Fibroblast of the aortic adventitia (primary cell): ENCODE measurements at places on chromosomes 16 and 17.
A peak's percentile ranks its signal among the peaks of the same experiment; 100 is the strongest.

- DNase-seq, result no peak
Measured at GRCh38 chr16:56604966-56605365, 3.4 kb upstream of the MT2A start.

GRCh38 chr16:87507351-87508069 is 14.7 kb upstream of the ZCCHC14 start:
- DNase-seq, result no peak

DNA sequence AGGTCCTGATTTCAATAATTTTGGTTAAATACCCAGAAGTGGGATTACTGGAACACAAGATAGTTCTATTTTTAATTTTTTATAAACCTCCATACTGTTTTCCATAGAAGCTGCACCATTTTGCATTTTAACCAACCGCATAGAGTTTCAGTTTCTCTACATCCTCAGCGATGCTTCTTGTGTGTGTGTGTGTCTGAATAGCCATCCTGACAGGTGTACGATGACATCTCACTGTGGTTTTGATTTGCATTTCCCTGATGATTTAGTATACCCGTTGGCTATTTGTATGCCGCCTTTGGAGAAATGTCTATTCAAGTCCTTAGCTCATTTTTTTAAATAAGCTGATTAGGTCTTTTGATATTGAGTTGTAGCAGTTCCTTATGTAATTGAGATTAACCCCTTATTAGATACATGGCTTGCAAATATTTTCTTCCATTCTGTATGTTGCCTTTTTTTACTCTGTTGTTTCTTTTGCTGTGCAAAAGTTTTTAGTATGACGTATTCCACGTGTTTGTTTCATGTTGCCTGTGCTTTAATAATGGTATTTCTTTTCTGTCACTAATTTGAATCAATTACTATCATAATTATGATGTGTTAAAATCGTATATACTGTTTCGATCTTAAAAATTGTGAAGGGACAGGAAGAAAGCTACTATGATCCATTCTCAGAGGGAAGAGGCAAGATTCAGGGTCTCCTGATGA is 227.2 kb upstream of the MON1B start:
- DNase-seq, result no peak

DNA sequence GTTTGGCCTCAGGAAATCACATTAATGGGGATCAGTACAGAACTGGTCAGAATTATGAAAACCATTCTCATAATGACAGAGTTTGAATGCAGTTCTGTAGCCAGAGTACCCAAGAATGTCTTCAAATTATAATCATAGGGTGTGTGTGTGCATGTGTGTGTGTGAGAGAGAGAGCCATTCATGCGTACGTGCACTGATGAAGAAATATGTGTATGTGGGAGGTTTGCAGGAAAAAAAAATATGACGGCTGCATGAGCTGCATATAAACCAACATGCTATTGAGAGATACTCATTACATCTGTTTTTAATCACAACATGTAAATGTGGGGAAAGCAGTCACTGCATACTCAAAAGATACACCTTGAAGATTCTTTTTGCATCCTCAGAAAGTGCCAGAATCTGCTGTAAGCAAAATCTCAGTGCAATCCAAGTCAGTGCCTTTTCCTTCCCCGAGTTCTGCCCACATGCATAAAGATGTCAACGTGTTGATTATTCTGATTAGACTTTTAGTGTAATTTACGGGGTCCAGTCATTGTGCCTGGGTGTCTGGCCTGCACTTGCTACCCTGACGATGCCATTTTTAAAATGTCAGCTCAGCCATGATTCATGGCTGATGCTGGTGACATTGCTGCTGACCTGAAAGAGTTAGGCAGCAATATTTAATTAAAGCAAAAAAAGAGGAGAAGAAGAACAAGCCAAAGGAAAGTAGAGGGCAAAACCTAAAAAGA is 378.7 kb upstream of the ZFHX3 start:
- no peak for DNase-seq

- no peak for DNase-seq
Measured at GRCh38 chr16:61540216-61540615, 496.0 kb downstream of the CDH8 start.

GRCh38 chr17:47889734-47890529 is 6.1 kb upstream of the SP2 start:
- DNase-seq, result peak; percentile 84

DNA sequence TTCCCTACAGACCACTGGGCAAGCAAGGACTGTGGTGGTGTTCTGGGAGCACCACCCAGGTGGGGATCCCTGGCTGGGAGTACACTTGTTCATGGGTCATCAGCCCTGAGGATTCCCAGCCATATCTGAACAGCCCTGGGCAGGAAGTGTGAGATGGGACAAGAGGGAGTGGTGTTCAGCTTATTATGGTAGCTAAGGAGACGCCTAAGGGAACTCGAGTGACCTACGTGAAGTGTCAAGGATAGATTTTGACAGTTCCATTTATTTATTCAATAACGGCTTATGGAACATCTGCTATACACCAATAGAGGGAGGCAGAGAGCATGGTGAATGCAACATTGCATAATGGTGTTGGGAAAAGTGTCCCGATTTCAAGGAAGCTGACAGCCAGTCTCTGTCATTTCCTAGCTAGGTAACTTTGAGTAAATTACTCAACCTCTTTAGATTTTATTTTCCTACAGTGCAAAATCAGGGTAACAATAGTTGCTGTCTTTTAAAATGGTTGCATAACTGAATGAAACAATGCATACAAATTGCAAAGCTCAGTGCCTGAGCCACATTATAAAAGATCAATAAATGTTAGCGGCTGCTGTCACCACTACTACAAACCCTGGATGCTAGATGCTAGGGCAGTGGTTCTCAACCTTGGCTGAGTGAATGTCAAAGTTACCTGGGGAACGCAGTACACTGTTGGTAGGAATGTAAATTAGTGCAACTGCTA is 534.1 kb downstream of the GRIN2A start:
- DNase-seq, result peak; percentile 40

GRCh38 chr16:86942151-86943051 is 364.1 kb downstream of the FOXL1 start:
- no peak for DNase-seq

GRCh38 chr17:3528880-3529511 is 28.6 kb downstream of the TRPV3 start:
- DNase-seq, result peak; percentile 63

GRCh38 chr17:21689604-21690003 is 2.7 kb upstream of the KCNJ18 start:
- peak; percentile 93 for DNase-seq

GRCh38 chr16:88719267-88719932 is 13.1 kb downstream of the CTU2 start:
- DNase-seq, result no peak

DNA sequence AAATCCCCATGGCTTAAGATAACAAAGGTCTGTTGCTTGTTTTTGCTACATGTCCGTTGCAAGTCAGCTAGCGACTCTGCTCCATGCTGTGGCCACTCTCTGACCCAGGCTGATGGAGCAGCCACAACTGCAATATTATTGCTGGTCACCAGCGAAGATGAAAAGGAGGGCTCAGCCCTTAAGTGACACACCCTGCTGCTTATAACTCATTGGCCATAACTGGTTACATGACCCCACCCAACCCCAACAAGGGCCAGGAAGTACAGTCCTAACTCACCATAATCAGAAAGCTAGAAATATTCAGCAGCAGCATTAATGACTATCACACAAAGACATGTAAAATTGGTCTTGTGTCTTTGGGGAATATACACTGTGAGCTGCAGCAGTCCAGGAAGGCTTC is 224.3 kb downstream of the SOX9 start:
- no peak for DNase-seq

- DNase-seq, result no peak
Measured at GRCh38 chr17:8487743-8488142, 52.1 kb downstream of the NDEL1 start.

DNA sequence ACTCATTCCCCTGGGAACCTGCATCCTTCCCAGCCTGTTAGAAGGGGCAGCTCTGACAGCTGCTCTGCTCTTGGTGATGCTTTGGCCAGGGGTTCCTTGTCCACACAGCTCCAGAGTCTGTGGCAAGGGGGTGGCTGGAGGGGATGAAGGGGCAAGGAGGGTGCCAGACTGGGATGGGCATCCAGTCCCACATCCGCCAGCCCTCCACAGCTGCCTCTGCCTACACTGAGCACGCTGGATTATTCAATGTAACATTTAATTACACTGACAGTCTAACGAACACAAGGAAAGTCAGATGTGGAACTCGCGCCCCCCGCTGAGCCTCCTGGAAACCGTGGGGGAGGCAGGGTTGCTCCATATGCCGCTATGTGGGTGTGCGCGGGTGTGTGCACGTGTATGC is 101.1 kb downstream of the C16orf78 start:
- DNase-seq, result no peak

DNA sequence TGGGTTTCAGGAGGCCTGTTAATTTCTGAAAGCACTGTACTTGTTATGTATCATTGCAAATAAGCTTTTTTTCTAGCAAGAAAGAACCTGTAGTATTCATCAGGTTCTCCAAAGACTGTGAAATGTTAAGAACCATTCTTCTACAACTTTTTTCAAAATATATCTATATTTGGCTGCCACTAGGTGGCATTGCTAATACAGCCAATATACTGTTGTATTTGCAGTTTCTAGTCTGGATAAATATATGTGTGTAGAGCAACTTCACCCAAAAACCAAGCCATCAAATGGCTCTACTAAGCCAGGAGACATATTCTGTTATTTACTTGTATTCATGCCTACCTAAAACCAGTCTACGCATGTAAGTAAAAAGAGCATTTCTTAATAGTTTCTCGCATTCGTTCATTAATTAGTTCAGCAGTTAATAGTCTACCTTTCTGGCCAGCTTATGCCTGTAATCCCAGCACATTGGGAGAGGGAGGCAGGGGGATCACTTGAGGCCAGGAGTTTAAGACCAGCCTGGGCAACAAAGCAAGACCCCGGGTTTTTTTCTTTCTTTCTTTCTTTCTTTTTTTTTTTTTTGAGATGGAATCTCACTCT is 39.5 kb downstream of the VMP1 start:
- peak; percentile 84 for DNase-seq

DNA sequence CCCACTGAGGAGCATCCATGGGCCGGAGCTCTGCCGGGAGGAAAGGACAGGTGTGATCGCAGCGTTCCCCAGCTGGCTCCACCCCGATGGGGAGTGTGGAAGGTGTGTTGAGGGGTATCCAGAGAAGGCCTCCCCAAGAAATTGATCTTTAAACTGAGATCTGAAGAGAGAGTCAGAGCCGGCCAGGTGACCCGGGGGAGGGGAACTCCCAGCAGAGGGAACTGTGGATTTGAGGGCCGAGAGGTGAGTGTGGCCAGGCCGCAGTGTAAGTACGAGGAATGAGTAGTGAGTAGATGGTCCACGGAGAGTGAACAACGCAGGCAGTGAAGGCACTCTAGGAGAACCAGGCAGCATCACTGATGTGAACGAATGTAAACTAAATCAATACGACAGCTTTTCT is 80.2 kb downstream of the RPTOR start:
- no peak for DNase-seq

GRCh38 chr17:73725794-73726515 is 81.7 kb upstream of the SDK2 start:
- DNase-seq, result no peak

DNA sequence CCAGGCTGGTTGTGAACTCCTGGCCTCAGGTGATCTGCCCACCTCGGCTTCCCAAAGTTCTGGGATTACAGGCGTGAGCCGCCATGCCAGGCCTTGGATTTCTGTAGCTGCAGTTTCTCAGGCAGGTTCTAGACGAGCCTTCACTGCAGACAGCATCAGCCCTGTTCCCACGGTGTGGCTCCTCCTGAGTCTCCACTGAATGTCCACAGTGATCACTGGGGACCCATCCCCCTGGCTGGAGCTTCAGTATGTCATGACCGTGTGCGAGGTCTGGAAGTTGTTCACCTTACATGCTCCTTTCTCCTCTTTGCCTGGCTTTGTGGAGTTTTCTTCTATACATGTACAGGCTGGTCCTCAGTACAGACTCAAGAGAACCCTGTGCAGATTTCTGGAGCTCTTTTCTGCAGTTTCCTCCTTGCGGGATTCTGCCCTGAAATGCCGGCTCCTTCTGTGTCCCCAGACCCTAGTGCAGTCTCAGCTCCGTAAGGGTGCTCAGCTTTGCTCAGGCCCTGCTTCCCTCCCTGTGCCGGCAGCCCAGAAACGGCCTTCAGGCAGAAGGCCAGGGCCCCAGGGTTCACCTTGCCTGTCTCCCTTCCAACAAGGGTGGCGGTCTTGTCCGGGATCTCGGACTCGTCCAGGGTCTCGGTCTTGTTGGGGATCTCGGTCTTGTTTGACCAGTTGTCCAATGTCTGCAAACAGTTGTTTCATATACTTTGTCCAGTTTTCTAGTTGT is 14.3 kb upstream of the FASN start:
- DNase-seq, result no peak

DNA sequence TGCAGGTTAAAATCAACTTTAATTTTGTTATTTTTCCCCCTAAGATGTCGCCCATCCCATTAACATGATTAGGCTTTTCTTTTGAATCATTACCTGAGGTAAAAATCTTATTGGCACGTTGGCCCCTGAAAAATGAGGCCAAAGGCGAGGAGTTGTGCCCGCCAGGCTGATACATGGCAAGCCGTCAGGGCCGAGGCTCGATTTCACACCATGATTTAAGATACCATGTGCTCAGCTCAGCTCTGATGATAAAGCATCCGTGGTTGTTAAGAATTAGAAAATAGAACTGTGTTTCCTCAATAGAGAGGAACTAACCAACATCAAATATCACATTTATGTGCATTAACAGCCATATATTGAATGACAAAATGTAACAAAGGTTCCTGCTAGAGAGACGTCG is 972.9 kb upstream of the SOX9 start:
- no peak for DNase-seq

DNA sequence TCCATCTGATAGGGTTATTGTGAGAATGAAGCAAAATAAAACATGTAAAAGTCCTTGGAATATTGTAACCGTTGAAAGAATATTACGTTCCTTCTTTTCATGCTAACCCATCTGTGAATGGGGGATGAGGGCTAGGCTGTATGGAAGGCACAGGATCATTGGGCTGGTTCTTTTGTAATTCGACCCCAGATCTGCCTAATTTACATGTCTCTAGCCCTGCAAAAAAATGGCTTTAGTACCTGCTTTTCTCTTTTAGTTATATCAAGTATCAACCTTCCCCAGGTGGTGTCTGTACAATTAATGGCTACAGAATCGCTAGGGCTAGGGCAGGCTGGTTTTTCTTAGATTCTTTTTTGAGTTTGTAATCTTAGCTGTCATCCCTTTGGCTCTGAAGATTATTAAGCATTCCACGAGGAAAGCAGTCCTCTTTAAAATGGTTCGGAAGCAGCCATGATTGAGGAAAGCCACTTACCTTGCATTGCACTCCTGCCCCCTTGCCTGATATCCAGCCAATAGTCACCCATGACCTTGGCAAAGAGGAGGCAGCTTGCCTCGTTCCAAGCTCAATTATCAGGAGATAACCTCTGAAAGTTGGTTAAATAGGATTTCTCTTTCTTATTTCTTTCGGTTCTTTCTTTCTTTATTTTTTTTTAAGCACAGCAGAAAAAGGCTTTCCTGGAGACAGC is 153.9 kb upstream of the ZKSCAN2 start:
- DNase-seq, result no peak

DNA sequence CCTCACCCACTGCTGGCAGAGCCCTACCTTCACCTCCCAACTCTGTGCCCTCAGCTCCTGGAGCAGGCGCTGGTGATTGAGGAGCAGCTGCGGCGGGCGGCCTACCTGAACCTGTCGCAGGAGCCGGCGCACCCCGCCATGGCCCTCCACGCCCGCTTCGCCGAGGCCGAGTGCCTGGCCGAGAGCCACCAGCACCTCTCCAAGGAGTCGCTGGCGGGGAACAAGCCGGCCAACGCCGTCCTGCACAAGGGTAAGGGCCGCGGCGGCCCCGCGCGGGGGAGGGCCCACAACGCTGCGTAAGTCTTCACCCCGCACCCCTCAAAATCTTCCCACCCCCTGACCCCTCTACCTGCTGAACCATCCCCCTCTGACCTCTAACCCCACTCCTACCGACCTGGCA is 7.0 kb downstream of the RNF227 start:
- DNase-seq, result no peak
